ENCODE measurements at places on chromosomes 7 and 10.

- DNase-seq: no peak
These were observed 88.1 kb downstream of the VOPP1 start for GRCh38 chr7:55484241-55484640.

DNA sequence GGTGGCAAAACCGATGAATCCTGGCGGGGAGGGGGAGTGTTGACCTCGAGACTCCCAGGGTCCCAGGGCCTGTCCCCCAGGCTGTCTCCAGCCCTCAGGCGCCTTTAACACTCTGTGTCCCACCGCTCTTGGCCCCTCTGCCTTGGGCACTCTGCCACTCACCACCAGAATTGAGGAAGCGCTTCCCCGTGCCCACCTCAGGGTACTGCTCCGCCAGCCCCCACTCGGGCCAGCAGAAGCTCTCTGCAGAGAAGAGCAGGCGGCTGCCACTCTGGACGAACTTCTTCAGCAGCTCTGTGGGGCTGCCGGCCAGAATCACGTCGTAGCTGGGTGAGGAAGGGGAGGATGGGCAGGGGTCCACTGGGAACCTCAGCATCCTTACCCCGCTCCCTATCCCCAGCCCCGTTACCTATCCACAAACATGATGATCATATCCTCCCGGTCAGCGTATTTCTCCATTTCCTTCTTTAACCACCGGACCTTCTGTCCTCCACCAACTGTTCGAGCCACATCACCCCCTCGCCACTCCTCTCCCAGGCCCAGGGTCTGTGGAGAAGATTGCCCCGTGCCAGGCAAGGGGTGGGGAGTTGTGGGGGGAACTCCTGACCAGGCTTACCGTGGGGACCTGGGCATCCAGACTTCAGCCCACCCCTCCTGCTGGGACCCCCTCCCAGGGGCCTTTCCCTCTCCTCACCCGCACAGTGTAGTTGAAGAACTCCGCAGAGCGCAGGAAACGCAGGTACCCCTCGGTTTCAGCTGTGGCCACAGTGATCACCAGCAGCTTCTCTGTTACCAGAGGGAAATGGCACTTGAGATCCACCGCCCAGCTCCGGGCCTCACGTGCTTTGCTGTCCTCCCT, 1.2 kb downstream of the PLOD3 start:
- DNase-seq: no peak

DNA sequence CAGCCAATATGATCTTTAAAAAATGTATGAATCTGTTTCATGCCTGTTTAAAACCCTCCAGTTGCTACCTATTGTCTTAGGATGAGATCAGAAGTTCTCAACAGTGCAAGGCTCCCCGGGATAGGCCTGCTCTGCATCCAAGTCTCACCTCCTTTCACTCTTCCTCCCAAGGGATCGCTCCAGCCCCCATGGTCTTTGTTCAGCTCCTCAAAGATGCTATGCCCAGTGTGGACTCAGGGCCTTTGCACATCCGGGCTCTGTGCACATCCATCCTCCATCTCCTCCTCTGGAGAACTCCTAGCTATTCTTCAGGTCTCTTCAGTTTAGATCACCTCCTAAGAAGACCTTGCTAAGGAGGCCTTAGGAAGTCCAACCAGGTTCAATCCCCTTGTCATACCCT, 82.7 kb upstream of the LEP start:
- no peak for DNase-seq

GRCh38 chr7:111829221-111829620, 266.9 kb upstream of the IMMP2L start:
- no peak for DNase-seq

DNA sequence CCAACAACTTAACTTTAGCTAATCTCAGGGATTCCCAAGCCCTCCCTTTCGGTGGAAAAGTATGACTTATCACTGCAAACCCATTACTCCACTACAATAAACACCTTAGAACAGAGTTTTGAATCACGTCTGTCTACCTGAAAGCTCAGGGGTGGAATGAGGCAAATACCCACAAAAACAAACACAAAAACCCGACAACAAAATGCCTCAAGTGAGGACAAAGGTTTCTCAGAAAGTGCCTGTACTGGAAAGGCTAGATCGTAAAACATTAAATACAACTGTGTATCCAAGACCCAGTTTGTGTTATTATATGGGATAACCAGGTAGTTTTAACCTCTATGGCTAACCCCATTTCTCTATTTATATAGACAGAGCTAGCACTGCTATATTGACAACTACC, 26.0 kb downstream of the MKRN1 start:
- DNase-seq: no peak

GRCh38 chr10:43255634-43256431, 11.0 kb downstream of the RASGEF1A start:
- DNase-seq: no peak

- DNase-seq: no peak
These were observed 505.3 kb downstream of the SORCS3 start for GRCh38 chr10:105146436-105146835.

DNA sequence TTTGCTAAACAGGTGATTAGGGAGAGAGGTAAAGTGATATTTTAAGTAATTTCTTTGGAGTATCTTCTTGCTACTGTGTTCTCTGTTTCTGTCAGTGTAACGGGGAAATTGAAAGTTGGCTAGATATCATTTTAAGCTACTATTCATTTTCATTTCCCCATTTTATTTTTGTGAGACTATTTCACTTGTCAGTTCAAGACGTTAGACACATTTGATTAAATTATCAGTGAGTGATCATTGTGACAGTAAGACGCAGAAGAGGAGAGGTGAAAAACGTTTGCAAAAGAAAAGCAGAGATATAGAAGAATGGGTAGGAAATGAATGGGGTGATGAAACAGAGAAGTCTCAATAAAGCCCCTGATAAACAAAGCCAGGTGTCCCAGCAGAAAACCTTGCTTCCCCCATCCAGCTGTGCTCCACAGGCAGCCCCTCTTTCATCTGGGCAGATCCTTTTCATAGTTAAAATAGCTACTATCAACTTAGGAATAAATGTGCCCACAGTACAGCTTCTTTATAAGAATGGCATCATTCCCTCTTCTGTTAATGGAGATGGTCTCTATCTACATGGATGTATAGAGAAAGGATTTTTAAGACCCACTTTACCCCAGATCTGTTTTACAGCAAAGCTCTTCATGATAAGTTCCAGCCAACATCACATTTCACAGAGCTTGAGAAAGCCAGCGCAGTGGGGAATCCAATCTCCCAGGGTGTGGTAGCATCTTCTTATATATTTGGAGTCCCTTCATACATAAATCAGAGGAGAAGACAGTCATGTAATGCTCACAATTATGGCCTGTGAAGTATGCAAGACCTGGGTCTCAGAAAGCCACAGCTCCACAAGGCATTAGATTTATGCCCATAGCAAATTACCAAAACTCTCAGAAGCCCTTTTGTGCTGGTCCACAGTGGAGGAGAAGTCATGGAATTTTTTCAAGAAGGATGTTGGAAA, 138.1 kb upstream of the ITGB1 start:
- no peak for DNase-seq

GRCh38 chr7:4682621-4683042, 537 bp downstream of the FOXK1 start:
- DNase-seq: no peak

GRCh38 chr10:43903451-43903850, 254.8 kb upstream of the ZNF32 start:
- no peak for DNase-seq

DNA sequence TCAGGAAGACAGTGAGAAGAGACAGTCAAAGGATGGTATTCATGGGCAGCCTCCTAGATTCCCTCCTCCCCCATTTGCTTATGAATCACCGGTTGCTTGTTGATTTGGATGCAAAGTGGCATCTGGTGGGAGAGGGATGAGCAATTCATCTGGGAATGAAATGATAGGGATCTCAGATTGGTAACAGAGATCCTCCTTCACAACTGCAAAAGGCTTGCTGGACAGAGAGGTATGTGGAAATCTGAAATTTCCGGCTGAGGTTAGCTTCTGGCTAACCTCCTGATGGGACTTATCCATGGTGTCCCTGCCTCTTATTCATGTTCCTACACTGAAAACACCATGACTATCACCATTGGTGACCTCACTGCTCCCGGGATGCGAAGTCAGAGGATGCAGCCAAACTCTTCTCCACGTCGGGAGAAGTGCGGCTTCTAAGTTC, 48.4 kb upstream of the PODXL start:
- no peak for DNase-seq

GRCh38 chr7:110962826-110963225, 128.1 kb upstream of the LRRN3 start:
- DNase-seq: no peak

GRCh38 chr10:112756235-112756527, 193.9 kb upstream of the TCF7L2 start:
- no peak for DNase-seq

GRCh38 chr7:48078470-48078869, 10.6 kb upstream of the UPP1 start:
- no peak for DNase-seq

GRCh38 chr10:89622151-89622550, 22.9 kb downstream of the PANK1 start:
- no peak for DNase-seq

- DNase-seq: no peak
These were observed 51.4 kb downstream of the JAKMIP3 start for GRCh38 chr10:132117146-132117545.

GRCh38 chr10:4812046-4812445, 14.0 kb upstream of the AKR1E2 start:
- DNase-seq: no peak

DNA sequence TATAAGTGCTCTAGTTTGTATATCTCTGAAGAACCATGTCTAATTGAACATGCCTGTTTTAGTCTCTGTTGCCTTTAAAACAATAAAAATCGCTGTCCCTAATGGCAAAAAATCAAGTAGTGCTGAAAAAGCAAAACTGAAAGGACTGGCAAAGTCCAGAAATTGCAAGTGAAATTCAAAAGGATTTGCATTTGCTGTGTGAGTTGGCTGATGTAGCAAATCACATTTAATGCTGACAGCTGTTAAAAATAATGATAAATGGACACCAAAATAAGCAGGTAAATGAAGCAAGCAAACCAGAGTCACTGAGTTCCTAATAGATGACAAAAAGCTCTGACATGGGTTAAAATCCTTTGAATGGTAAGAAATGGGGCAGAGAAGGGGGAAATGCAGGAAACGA, 874.1 kb downstream of the GRM8 start:
- DNase-seq: no peak

GRCh38 chr7:154899862-154900261, 103.1 kb downstream of the PAXIP1 start:
- no peak for DNase-seq

GRCh38 chr7:151744656-151745638, 132.0 kb downstream of the PRKAG2 start:
- no peak for DNase-seq

- no peak for DNase-seq
These were observed 415.1 kb downstream of the INHBA start for GRCh38 chr7:41287559-41288335.

DNA sequence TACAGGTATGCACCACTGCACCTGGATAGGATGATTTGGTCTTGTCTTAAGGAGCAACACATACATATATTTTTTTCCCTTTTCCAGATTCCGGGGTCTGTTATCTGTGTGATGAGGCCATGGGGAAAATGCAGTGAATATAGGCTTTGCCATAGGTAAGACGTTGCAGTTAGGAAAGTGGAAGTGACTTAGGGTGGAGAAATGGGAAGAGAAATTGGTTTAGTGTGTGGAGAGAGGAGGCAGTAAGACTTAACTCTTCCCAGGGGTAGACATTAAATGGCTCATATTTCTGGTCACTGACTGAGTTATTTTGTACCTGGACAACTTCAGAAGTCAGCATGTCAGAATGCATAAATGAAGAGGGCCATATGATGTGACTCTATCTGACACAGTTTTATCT, 66.7 kb downstream of the PFKFB3 start:
- no peak for DNase-seq

Data from NCI-H774 (cell line).